ENCODE measurements at places on chromosomes 12 and 14.
A peak's percentile ranks its signal among the peaks of the same experiment; 100 is the strongest.

- no peak for DNase-seq
Measured at GRCh38 chr12:88111074-88111652, 30.7 kb downstream of the CEP290 start.

DNA sequence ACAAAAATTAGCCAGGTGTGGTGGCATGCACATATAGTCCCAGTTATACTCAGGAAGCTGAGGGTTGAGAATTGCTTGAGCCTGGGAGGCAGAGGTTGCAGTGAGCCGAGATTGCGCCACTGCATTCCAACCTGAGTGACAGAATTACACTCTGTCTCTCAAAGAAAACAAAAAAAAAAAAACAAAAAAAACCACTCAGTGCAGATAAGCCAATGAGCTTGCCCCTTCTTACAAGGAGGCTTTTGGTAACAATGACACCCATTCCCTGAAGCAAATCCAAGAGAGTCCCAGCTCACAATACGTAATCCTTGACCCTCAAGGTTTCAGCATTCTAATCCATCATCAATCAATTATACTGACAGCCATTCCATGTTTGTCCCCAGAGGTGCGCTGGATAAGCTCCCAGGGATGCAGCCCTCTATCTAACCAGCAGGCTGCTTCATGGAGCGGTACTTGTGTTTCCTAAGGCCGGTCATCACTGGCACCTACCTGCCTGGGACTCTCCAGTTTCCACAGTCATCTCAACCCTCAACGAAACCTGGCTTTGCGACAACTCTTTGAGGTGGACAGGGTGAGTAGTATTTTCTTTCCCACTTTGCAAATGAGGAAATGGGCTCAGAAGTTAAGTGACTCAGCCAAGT is 12.4 kb downstream of the GCN1 start:
- no peak for DNase-seq

DNA sequence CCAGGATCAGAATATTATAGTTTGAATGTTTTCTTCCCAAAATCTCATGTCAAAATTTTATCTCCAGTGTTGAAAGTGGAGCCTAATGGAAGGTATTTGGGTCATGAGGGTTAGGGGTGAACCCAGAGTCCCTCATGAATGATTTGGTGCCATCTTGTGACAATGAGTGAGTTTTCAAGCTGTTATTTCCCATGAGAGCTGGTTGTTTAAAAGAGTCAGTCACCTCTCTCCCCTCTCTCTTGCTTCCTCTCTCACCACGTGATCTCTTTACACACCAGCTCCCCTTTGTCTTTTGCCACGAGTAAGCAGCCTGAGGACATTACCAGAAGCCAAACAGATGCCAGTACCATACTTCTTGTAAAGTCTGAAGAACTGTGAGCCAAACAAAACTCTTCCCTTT is 561.6 kb downstream of the RERGL start:
- no peak for DNase-seq

DNA sequence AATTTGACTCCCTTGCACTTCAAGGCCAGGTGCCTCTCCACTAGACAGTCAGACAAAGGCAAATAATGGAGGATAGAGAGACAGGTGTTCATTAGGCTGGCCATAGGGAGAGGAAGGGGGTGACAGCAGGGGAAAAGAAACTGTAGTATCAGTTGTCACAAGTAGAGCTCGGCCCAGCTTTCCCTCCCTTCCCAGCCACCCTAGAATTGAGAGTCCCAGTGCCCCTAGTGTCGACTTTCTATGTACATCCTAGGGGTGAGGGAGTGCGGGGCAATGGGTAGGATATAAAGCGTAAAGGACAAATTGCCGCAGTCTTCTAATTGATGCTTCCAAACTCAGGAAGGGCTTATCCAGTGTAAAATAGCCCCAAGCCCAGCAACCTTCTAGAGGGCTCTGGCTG is 39.0 kb downstream of the BAZ2A start:
- DNase-seq = no peak

DNA sequence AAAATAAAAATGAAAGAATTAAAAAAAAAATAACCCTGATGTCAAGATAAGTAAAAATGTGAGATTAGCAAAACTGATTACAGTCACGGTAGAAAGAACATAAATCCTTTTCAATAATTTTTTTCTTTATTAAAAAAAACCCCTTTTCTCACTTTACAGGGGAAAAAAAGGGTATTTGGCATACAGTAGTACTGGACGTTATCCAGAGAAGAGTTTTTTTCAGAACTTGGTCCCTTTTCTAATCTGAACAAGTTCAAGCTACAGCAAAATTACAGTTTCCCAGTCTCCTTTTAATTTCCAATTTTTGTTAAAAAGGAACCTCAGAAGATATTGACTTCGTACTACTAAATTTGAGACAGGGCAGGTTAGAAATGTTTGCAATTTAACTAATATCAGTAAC is 134.7 kb upstream of the DCN start:
- no peak for DNase-seq

- no peak for DNase-seq
Measured at GRCh38 chr14:95564060-95564459, 29.2 kb downstream of the GLRX5 start.

GRCh38 chr14:101365329-101366158 is 195.8 kb upstream of the DIO3 start:
- no peak for DNase-seq

DNA sequence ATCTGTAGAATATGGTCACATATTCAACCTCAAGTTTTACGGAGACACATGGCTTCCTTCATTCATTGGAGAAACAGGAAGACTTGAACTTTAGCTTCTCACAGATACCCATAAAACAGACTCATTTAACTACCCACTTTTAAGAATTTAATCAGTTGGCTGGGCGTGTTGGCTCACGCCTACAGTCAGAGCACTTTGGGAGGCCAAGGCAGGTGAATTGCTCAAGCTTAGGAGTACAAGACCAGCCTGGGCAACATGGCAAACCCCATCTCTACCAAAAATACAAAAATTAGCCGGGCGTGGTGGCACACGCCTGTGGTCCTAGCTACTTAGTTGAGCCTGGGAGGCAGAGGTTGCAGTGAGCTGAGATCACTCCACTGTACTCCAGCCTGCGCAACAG is 64.7 kb upstream of the STAC3 start:
- no peak for DNase-seq

- no peak for DNase-seq
Measured at GRCh38 chr14:90808759-90809529, 7.3 kb downstream of the TTC7B start.

DNA sequence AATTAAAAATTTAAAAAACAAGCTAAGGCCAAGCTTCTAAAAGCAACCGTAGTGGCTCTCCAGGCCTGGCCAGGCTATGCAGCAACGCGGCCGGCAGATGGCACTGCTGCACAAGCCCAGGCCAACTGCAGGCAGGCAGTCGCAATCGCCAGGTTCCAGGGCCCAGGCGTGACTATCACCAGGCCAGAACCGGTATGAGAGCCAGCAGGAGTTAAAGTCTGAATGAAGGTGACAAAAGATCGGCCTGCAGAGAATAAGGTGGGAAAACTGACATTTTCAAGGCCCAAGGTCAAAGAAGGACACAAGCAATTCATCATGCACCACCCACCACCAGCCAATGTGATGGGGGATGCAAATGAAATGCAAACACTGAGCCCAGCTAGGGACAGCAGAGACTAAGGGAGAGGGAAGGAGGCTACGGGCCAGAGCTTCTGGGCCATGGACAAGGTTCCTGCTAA is 43.6 kb upstream of the ANO2 start:
- DNase-seq = peak; percentile 15

- DNase-seq = no peak
Measured at GRCh38 chr12:14948672-14949071, 10.3 kb upstream of the ERP27 start.

GRCh38 chr14:24609655-24610344 is at the start of gene GZMH:
TSS of gene GZMH (minus strand) at chr14:24609685. CDS start at chr14:24609613, 72 bp downstream.
- no peak for DNase-seq

GRCh38 chr14:35988972-35989690 is 163.0 kb downstream of the BRMS1L start:
- DNase-seq = no peak
